Activated naive CD8-positive, alpha-beta T cell treated with anti-CD3 and anti-CD28 coated beads, Interleukin-2, amount 50 U/mL, for 24 hours (primary cell): ENCODE measurements at places on chromosomes 11 and 22.

DNA sequence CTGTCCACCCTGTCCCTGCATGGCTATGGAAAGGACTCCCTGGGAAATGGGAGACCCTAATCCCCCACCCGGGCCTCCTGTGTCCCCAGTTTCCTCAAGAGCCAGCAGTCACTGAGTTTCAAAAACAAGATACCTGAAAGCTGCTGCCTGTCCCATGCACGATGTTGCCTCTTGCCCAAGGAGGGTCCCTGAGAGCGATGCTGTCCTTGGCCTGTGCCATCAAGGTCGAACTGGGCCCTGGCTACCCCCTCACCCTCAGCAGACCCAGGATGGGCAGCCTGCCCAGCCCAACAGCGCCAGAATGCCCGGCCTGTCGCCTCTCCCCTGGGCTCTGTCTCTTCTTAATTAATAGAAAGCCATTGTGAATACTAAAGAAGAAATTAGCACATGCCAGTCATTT, 104.5 kb upstream of the LMO1 start:
- no peak for DNase-seq

- DNase-seq, result no peak
Measured at GRCh38 chr11:15969701-15970329, 386.5 kb downstream of the SOX6 start.

DNA sequence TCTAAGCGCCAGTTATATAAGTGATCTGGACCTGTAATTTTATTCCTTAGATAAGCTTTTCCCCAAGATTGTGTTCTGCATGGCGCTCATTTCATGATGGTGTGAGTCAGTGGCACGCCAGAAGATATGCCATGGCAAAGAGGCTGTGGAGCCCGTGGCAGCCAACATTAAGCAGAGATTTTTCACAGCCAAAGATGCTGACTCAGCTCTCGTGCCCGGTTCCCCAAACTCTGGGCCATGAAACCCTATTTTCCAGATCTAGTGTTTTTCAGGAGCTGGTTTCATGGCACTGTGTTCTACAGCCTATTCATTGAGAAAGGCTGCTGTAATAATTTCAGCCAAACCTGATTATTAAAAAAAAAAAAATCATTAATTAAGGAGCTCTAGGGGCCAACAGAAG, 15.4 kb upstream of the LINC01488 start:
- no peak for DNase-seq

- DNase-seq, result no peak
Measured at GRCh38 chr11:75262961-75263852, 22.6 kb downstream of the TPBGL start.

GRCh38 chr11:8567602-8568198, 26.3 kb downstream of the STK33 start:
- no peak for DNase-seq

GRCh38 chr22:19831016-19831415, 23.7 kb downstream of the GNB1L start:
- no peak for DNase-seq

DNA sequence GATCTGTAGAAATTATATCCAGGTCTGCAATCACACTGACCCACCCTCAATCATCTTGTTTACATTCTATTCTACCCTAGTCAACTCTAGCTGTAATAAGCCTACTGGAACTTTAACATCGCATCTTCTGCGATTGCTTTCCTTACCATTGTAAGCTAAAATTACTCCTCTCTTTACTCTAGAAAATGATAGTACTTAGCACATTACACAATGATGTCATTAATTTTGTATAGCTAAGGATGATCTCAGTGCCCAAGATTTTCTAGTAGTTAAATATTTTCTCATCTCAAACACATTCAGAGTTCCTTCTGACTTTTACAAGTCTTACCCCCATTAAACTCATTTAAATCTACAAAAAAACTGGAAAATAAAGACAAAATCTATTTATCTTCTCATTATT, 39.6 kb upstream of the CTSC start:
- DNase-seq, result no peak

DNA sequence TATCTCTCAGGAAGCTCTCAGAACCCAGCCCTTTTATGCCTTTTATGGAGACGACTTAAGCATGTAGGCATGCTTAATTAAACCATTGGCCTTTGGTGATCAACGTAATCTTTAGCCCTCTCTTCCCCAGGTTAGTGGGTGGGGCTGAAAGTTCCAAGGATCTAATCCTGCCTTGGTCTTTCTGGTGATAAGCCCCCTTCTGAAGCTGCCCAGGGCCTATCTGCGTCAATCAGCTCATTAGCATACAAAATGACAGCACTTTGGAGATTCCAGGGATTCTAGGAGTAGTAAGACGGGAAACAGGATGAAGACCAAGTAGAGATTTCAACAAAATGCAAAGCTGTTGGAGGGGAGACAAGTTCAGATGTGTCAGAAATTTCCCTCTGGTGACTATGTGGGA, 3.1 kb downstream of the FAM118A start:
- DNase-seq, result no peak

DNA sequence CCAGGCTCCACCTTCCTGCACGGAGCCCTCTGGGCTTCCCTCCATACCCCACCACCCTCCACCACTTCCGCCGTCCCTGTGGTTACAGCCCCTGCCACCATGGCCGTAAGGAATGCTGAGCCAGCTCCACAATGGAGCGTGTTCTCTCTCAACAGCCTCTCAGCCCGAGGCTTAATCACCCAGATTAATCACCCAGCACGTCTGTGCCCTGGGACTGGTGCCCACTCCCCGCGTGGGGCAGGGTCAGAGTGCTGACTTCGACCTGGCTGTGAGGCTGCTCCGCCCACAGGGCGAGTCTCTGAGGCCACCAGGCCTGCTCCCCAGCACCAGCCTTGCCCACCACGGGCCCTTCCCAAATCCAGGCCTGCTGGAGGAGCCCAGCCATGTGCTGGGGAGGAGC, 4.0 kb upstream of the TH start:
- no peak for DNase-seq

DNA sequence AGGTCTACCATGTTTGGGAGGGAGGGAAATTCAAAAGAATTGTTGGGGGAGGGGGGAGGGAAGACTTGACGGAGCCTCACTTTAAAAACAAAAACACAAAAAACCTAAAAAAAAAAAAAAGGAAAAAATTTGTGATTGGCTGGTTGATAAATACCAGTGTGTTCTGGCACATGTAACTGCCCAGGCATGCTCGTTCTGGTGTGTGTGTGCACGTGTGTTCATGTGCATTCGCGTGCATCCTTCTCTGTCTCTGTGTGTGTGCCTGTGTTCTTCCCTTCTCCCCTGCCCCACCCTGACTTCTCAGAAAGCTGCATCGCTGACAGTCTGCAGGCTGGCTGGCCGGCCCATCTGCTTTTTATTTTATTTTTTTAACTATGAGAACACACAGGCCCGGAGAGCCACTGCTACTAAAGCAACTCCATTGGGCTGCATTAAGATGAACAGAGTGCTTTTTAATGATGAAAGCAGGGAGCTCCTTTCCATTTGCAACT, 22.6 kb upstream of the ADSL start:
- peak; percentile 20 for DNase-seq

- DNase-seq, result no peak
Measured at GRCh38 chr11:62559204-62559603, 12.6 kb upstream of the AHNAK start.

DNA sequence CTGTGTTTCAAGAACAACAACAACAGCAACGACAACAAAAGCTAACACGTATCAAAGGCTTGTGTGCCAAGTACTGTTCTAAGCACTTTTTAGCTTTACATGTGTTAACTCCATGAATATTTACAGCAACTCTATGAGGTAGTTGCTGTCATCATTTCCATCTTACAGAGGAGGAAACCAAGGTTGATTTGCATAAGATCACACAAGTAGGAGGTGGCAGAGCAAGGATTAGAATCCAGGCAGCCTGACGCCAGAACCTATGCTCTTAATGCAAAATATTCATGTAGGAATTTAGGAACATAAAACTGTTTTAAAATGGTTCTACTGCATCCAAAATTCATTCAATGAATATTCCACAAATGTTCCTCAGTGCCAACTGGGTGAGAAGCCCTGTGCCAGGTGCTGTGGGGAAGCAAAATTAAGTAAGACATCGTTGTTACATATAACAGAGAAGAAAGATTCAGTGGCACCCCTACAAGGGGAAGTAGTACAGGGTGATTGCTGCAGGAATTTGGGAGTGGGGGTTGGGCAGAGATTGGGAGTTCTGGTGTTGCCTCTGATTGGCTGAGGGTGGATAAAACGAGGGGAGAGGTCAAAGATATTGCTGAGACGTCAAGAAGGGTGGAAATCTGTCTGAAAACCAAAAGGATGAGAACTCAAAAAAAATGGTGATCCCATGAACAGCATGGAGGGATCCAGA, 86.1 kb upstream of the ARHGAP20 start:
- no peak for DNase-seq

DNA sequence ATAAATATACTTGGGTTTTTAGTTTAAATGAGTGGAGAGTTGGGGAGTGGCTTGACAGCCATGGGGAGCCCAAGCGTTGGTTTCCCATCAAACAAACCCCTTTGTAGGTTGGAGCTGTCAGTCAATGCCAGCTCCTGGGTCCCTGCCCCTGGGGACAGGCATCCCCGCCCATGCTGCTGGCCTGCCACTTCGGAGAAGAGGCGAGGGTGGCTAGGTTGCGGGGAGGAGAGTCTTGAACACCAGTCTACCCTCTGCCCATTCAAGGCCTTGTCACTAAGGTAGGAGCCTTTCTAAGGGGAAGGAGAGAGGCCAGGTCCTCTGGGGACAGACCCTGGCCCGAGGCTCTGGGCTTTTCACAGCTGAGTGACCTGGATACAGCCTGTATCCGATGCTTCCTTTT, 211.9 kb upstream of the CADM1 start:
- DNase-seq, result no peak

- DNase-seq, result no peak
Measured at GRCh38 chr11:36090356-36091109, 146.7 kb downstream of the LDLRAD3 start.

- DNase-seq, result no peak
Measured at GRCh38 chr11:94152678-94153065, 24.0 kb downstream of the PANX1 start.

GRCh38 chr22:38203090-38203810, 1.5 kb downstream of the MAFF start:
- peak; percentile 39 for DNase-seq

- no peak for DNase-seq
Measured at GRCh38 chr11:123069908-123070821, 8.2 kb upstream of the HSPA8 start.

DNA sequence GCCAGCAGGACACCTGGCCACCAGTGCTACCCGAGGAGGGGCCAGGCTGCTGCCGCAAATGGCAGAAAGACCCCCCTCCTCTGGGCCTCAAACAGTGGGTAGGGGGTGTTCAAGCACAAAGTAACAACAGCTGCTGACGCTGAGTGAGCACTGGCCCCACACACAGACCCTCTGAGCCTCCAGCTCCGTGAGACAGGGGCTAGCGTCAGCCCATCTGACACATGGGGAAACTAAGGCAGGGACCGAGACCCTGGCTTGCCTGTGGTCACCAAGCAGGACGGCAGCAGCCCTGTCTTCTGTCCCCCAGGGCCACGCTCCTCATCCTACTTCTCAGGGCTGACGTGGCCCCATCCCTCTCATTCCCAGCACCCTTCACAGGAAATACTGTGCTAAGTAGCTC, 36.5 kb downstream of the NUP50 start:
- DNase-seq, result no peak

DNA sequence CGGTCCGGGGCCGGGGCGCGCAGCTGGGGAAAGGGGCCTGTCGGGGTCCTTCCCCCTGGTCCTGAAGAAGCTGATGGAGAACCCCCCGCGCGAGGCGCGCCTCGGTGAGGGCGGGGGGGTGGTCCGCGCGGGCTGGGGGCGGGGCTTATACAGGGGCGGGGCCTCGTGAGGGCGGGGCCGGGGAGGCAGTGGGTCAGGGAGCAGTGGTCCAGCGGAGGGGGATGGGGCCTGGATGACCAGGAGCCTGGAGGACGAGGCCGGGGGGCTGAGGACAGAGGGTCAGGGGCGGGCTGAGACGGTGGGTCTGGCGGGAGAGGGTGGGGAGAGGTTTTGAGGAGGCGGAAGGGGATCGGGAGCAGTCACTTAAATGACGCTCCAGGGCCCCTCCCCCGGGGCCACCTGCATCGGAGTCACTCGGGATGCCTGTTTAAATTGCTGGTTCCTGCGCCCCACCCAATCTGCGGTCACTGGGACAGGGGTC, 396 bp downstream of the TEF start:
- DNase-seq, result peak; percentile 64

- DNase-seq, result no peak
Measured at GRCh38 chr11:68311160-68312116, 953 bp upstream of the LRP5 start.

GRCh38 chr11:26420331-26420730, 88.4 kb downstream of the ANO3 start:
- no peak for DNase-seq

DNA sequence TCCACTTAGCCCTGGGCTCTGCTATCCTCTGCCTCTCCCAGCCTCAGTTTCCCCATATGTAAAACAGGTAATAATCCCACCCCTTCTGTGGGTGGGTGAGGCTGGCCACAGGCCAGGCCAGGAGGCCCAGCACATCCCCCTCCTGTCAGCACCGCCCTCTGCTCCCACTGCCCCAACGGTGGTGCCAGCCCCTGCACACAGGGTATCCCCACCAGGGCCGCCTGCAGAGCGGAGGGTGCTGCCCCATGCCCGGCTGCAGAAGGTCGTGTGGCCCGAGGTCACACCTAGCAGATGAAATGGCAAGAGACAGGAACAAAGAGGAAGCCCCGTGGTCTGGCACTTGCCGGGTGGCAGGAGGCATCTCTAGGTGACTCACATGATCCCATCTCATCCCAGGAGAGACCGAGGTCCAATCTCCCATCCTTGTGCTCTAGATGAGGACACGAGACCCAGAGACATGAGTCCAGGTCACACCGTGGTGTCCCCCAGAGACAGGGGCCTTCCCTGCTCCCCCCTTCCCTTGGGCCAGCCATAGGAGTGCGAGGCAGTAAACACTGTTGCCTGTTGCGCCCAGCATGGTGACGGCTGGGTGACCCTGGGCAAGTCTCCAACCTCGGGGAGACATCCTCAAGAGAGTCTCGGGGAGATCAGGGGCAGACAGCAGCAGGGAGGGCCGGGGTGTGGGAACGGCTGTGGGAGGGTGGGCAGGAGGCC, 27.2 kb upstream of the PPARA start:
- DNase-seq, result no peak

- peak; percentile 16 for DNase-seq
Measured at GRCh38 chr11:47185305-47186075, 744 bp downstream of the PACSIN3 start.

DNA sequence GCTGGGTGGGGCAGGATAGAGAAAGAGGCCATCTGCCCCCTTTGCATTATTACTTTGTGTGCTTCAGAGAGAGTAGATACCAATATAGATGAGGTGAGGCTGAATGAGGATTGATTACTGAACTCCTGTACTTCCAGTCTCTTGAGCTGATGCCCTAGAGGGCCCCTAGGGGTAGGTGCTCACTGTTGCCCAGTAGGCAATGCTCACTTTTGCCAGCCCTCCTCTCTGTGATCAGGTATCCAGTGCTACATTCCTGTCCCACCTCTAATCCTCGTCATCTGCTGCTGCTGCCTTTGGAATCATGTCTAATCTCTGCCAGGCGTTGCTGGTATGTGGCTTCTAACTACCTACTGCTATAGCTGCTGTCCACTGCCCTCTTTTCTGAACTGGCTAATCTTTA, 57.2 kb downstream of the CCDC83 start:
- DNase-seq, result no peak

- no peak for DNase-seq
Measured at GRCh38 chr11:36212564-36213392, 76.4 kb downstream of the COMMD9 start.
